ENCODE measurements at places on chromosomes 2 and 18.

DNA sequence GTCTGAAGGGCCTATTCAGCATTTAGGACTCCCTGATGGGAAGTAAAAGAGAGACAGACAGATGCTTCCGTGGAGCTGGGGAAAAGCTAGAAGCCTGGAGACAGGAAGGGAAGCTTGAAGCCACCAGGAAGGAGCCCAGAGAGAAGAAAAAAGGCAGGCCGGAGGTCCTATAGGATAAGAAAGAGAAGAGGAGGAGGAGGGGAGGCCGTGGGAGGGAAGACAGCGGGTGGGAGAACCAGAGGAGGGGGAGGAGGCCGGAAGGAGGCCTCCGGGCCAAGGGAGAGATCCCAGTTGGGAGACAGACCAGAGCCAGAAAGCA, 107.1 kb upstream of the PKDCC start:
- DNase-seq = no peak

DNA sequence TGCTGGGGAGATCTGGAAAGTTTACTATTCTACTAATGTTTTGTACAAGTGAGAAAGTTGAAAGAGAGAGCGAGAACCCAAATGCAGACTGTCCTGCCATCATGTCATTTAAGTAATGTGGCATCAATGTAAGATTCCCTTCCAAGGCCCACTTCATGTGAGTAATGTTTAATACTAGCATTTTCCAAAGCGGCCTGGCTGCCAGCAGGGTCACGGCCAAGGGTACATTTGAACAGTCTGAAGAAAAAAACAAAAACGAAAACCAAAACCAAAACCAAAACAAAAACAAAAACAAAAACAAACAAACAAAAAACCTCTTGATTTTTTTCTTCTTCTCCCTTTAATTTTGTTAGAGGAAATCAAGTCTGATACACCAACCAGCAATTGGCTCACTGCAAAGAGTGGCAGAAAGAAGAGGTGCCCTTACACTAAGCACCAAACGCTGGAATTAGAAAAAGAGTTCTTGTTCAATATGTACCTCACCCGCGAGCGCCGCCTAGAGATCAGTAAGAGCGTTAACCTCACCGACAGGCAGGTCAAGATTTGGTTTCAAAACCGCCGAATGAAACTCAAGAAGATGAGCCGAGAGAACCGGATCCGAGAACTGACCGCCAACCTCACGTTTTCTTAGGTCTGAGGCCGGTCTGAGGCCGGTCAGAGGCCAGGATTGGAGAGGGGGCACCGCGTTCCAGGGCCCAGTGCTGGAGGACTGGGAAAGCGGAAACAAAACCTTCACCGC, 2.2 kb downstream of the HOXD10 start:
- DNase-seq = no peak

DNA sequence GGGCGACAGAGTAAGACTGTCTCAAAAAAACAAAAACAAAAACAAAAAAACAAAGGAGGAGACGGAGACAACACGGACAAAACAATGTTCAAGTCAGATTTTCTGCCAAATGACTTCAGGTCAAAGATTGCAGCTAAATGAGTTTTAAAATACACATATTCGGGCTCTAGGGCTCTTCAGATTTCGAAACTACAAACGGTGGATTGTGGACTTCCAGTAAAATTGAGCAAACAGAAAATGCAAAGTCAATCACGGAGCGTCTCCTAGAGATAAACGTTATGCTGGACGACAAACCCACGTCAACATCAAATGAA, 558 bp downstream of the MRPS5 start:
- DNase-seq = no peak

DNA sequence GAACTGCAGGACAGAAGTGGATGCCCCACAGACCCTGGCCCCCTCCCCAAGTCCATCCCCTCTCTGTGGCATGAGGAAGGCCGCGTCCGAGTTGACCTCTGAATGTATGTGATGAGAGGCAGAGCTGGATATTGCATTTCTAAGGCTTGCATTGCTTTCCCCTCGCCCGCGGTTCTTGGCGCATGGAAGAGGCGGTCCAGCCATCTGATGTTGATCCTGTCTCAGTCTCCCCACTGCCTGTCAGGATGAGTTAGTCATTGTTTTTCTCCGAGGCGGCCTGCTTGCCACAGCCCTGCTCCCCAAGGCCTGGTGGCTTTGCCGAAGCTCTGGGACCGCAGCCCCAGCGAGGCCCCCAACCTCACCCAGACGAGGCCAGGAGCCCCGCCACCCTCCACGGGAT, 88.6 kb downstream of the SMAD7 start:
- no peak for DNase-seq

Measured in GOT3 (cell line).